A549 treated with RU486 at 1 μM for 4 hours (cell line): ENCODE measurements at places on chromosomes 5 and 9. TPM values are rescaled to one million over a fixed set of nuclear protein-coding genes. Genes with fewer than 3 reads are reported as not detected.

The PCDHA1 gene
- total RNA-seq = 0.15 to 0.34 TPM (median 0.21 TPM) in 4 of 5 replicates, not detected in the other

The STPG3 gene
- not detected in 5 replicates for total RNA-seq

The LHFPL2 gene
- 39.0 to 60.7 TPM (median 56.2 TPM) in 5 replicates for total RNA-seq

The IL33 gene
- 0.27 to 1.0 TPM (median 0.56 TPM) in 5 replicates for total RNA-seq

The HNRNPK gene
- total RNA-seq = 533 to 712 TPM (median 580 TPM) in 5 replicates

The OGN gene
- not detected in 5 replicates for total RNA-seq

The GARNL3 gene
- 1.6 to 3.4 TPM (median 1.8 TPM) in 5 replicates for total RNA-seq

The ABCA1 gene
- total RNA-seq = 4.2 to 6.8 TPM (median 6.4 TPM) in 5 replicates

The FAM151B gene
- total RNA-seq = 1.2 to 2.6 TPM (median 1.8 TPM) in 5 replicates

The NUDT12 gene
- 0.98 to 1.8 TPM (median 1.6 TPM) in 5 replicates for total RNA-seq
